SW 1271 (cell line): ENCODE measurements at places on chromosomes 7 and 10.

- no peak for DNase-seq
Measured at GRCh38 chr10:44416021-44416771, 31.3 kb upstream of the CXCL12 start.

DNA sequence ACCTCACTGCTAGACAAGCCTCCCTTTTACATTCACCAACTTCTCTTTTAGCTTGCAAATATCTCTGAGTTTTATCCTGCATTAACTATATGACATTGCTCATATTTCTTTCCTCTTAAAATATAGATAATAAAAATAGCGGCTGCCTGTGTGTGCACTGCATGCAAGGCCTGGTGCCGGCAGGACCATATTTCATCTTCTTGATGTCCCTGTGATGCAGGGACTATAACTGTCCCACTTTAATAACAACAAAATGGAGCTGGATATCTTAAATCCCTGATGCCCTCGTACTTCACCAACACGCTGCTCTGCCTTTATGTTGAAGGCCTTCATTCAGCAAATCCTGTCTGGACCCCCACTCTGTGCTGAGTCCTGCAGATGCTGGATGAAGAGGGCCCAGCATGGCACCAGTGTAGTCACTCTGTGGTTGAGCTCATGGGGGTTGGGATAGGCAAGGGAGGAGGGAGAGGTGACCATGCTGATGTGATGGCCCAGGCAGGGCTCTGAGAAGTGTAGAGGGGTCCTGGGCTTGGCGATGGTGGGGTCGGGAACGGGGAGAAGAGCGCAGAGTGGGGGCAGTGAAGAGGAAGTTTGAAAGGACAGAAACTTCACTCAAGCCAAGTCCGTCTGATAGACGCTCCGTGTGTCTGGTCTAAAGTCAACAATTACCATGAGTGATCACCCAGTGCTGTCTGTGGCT, 40.4 kb downstream of the C10orf90 start:
- DNase-seq, result no peak

DNA sequence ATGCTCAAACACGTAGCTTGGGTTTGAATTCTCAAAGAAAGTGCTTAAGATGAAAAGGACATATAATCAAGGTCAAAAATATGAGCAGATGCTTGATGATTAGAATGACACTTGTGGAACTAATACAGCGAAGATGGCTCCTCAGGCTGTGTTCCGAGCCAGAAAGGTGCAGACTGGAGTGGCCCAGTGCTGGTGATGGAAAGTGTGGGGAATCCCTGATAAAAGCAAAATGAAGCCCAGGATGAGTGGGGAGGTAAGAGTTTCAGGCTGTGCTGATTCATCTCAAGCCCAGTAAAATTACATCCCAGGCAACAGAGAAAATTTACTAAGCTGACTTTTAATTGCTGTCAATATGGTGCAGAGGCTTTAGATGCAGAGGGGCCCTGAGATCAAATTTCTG, 77.8 kb upstream of the IKZF1 start:
- DNase-seq, result no peak

DNA sequence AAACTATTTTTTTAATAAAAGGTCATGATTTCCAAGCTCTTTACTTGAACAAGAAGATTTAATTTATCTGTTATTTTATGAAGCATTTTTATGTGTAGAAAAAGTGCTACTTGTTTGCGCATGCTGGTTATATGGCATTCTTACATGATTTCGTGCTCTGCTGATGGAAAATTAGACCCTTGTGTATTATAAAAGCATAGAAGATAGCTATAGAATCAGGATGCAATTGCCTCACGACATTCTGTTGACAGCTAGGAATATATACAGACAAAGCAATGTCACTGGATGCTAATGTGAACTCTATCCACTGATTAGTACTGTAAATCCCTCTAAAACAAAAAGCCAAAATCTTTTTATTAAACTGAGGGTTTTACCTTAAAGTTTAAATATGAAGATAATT, 255.9 kb downstream of the MDFIC start:
- DNase-seq, result no peak

- DNase-seq, result no peak
Measured at GRCh38 chr7:101542527-101543241, 86.4 kb downstream of the MYL10 start.

- DNase-seq, result no peak
Measured at GRCh38 chr10:51421853-51422252, 277.5 kb downstream of the CSTF2T start.

DNA sequence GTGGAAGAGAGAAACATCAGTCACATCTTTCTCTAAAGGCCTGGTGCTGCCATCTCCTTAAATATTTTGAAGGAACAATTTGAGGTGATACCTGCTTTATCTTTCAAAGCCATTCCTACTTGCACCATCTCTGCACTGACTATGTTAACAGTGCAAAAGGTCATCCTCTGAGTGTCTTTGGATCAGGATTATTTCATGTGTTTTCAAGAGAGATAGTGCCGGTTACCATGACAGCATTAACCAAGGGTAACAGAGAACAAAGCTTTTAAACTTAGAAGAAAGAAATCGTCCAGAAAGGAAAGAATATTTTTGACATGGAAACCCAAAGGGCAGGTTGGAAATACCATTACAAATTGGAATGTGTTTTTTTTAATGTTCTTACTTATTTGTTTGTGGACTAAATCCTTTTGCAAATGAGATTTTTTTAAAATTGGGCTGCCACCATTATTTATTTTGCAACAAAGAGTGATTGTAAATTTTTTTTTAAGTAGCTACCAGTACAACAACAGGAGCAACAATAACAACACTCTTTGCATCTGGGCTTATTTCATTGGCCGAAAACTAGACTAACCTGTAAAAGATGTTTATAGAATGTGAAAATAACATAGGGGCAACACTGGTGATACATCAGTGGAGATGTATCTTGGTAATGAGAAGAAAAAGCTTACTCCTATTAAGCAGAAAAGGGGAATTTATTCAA, 234.2 kb downstream of the CREB5 start:
- no peak for DNase-seq

- no peak for DNase-seq
Measured at GRCh38 chr7:148894591-148894990, 10.5 kb upstream of the EZH2 start.

DNA sequence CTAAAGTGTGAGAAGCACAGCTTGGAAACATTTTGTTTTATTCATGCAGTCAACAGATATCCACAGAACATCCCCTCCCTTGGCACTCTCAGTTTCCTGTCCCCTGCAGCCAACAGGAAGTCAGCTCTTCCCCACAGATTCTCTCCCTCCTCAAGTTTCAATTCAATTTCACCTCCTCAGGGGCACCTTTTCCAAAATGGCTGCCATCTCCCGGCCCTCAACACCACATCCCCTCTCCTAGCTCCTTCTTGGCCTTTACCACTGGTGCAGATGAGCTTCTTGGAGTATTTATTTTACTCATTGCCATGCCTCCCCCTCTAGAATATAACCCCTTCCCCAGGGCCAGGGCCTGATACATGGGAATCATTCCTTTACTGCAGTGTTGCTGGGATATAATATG, 94.0 kb downstream of the WDR11 start:
- no peak for DNase-seq
